RWPE2 (cell line): ENCODE measurements at places on chromosomes 12 and 14.

DNA sequence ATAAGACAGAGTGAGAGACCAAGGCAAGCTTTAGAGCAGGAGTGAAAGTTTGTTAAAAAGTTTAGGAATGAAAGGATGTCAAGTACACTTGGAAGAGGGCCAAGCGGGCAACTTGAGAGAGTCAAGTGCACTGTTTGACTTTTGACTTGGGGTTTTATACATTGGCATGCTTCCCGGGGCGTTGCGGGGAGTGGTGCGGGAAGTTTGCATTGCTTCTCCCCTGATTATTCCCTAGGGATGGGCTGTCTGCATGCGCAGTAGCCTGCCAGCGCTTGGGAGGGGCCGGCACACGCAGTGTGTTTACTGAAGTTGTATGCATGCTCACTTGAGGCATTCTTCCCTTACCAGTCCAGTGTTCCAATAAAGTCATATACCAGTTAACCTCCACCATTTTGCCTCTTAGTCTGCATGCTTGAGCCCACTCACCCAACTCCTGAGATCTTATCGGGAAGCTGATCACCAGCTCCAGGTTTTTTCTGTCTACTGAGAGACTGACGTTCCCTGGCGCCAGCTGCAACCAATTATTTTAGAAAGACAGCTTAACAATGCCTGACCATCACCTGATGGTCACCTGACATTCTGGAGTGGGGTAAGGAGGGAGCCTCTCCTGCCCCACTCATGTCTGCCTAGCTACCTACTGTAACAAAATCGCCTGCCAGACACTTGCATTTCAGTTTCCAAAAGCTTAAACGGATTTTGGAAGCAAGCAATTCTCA is 53.2 kb downstream of the DACT1 start:
- no peaks in the 10 kb centered on the region for H3K36me3 ChIP-seq
- no peaks in the 10 kb centered on the region for H3K27me3 ChIP-seq
- no peaks in the 10 kb centered on the region for H3K4me1 ChIP-seq
- DNase-seq, result no peak
- H3K27ac ChIP-seq, result no peak overlapping the region

- no peaks in the 10 kb centered on the region for H3K27me3 ChIP-seq
- H3K36me3 ChIP-seq, result no peaks in the 10 kb centered on the region
- no peak overlapping the region for H3K4me3 ChIP-seq
- H3K4me1 ChIP-seq, result no peaks in the 10 kb centered on the region
- no peak overlapping the region for H3K27ac ChIP-seq
Observed at GRCh38 chr12:104482113-104482512, 25.4 kb downstream of the CHST11 start.

GRCh38 chr12:125330645-125331341 is 265.6 kb downstream of the AACS start:
- H3K4me1 ChIP-seq, result no peaks in the 10 kb centered on the region
- H3K4me3 ChIP-seq, result peak overlapping the region; percentile 26
- DNase-seq, result no peak

DNA sequence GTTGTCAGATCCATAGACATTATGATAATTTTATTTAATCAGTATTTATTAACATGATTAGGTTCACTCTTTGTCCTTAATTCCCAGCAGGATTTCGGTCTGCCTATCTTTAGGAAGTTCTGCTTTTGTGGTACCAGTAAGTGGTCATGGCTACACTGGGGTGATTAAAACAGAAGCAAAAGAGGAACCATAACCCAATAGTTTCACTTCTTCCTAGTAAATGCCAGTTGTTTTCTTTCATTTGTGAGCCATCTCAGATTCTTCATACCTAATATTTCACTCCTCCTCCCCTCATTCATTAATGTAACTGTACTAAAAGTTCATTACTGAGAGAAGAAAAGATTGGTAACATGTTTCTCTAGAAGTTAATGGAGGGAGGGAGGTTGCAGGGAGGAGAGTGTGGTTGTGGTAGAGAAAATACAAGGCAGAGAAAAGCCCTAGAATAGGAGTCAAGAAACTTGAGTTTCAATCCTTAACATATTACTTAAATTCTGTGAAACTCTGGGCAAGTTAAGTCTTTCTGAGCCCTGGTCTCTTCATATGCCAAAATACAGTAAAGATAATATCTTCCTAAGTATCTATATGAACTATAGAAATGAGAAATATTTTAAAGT is 101.2 kb downstream of the PEBP1 start:
- no peak overlapping the region for H3K4me3 ChIP-seq
- no peaks in the 10 kb centered on the region for H3K27me3 ChIP-seq
- peaks cover 30% of the 10 kb centered on the region for H3K4me1 ChIP-seq
- no peak for DNase-seq
- peak overlapping the region; percentile 86 for H3K27ac ChIP-seq

GRCh38 chr14:104639885-104640548 is 35.4 kb upstream of the TMEM179 start:
- no peak overlapping the region for H3K27ac ChIP-seq
- DNase-seq, result no peak
- no peak overlapping the region for H3K4me3 ChIP-seq

GRCh38 chr12:85733221-85733840 is 102.9 kb downstream of the RASSF9 start:
- H3K27me3 ChIP-seq, result no peaks in the 10 kb centered on the region
- no peak for DNase-seq
- no peak overlapping the region for H3K27ac ChIP-seq
- no peaks in the 10 kb centered on the region for H3K36me3 ChIP-seq
- no peaks in the 10 kb centered on the region for H3K4me1 ChIP-seq

- H3K27me3 ChIP-seq, result no peaks in the 10 kb centered on the region
- peaks cover 62% of the 10 kb centered on the region for H3K4me1 ChIP-seq
- H3K4me3 ChIP-seq, result no peak overlapping the region
- H3K36me3 ChIP-seq, result no peaks in the 10 kb centered on the region
- H3K27ac ChIP-seq, result peak overlapping the region; percentile 100
- DNase-seq, result no peak
Observed at GRCh38 chr12:63915105-63915800, 70.8 kb downstream of the SRGAP1 start.

- no peak for DNase-seq
- no peak overlapping the region for H3K27ac ChIP-seq
- no peaks in the 10 kb centered on the region for H3K27me3 ChIP-seq
- H3K4me3 ChIP-seq, result no peak overlapping the region
Observed at GRCh38 chr12:122310626-122311333, 44.5 kb upstream of the VPS33A start.

DNA sequence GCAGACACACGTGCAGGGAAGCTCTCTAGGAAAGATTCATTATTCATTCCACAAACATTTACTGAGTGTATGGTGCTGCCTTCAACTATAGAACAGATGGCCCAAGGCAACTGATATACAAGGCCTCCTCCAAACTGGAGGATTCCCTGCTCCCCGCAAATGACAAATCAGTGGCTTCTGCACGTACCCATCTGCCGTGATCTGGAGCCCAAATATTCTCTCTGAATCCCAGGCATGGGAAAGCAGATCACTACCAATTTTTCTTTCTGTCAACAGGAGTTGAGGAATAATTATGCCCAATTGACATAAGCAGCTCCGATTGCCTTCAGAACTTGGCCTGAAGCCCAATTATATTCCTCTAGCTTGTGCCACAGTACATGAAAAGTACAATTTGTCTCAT is 174.2 kb upstream of the CCDC196 start:
- peaks cover 2% of the 10 kb centered on the region for H3K27me3 ChIP-seq
- no peaks in the 10 kb centered on the region for H3K4me1 ChIP-seq
- H3K27ac ChIP-seq, result no peak overlapping the region
- H3K4me3 ChIP-seq, result no peak overlapping the region
- DNase-seq, result no peak
- H3K36me3 ChIP-seq, result no peaks in the 10 kb centered on the region

- H3K4me1 ChIP-seq, result no peaks in the 10 kb centered on the region
- H3K36me3 ChIP-seq, result no peaks in the 10 kb centered on the region
- no peaks in the 10 kb centered on the region for H3K27me3 ChIP-seq
- no peak overlapping the region for H3K4me3 ChIP-seq
- no peak overlapping the region for H3K27ac ChIP-seq
- no peak for DNase-seq
Observed at GRCh38 chr12:88842314-88842713, 262.0 kb upstream of the KITLG start.

DNA sequence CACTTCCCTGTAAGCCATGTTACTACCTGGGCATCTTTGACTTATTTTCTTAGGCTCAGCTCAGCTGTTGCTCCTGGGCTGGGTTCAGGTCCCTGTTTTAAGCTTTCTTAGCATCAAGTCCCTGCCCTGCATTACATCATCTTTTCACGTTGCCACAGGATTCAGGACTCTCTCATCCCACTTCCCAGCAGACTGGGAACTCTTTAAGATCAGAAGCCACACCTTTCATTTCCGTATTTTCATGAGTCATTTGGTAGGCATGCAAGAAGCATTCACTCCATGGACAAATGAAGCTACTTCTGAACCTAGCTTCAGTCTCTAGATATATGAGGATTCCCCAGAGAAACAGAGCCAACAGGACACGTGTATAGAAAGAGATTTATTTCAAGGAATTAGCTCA is 726.8 kb downstream of the VRK1 start:
- no peaks in the 10 kb centered on the region for H3K27me3 ChIP-seq
- no peak for DNase-seq
- H3K4me3 ChIP-seq, result no peak overlapping the region
- H3K36me3 ChIP-seq, result no peaks in the 10 kb centered on the region

DNA sequence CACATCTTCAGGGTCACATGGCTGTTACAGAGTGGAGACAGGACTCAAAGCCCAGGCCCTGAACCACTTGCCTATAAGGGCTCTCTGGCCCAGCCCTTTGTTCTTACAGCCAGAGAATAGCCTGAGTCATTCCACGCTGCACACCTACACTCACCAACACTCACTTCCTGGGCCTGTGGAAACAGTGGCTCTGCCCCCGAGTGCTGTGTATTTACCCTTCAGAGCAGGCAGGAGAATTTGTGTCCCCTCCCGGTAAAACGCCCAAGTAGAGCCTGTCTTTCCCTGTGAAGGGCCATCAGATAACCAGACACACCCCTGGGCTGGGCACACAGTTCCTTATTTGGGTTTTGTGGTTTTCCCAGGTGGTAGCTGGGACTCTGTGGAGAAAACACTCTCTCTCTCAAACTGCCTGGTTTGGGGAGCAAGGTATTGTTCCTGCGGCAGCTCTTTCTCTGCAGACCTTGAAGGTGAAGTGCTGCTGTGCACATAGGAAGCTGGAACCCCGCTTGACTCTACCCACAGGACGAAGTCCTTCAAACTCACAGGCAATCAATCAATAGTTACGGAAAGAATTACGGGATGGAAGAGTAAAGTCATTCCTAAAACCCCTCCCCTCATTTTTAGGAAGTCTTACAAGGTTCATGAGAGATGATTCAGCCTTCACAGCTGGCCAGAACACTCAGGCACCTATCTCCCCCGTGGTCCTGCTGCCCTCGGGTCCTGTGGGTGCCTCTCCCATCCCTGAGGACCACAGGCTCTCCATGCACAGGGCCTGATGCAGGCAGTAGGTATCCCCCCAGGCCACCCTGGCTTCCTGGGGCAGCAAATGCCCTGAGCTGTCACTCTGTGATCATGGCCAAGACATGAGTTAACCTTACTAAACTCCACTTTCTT is 20.3 kb downstream of the FIGNL2 start:
- no peaks in the 10 kb centered on the region for H3K36me3 ChIP-seq
- H3K27ac ChIP-seq, result peak overlapping the region; percentile 25
- H3K4me3 ChIP-seq, result no peak overlapping the region
- peaks cover 8% of the 10 kb centered on the region for H3K4me1 ChIP-seq

GRCh38 chr12:49200919-49201594 is 12.2 kb upstream of the TUBA1A start:
- no peaks in the 10 kb centered on the region for H3K27me3 ChIP-seq
- H3K4me3 ChIP-seq, result no peak overlapping the region
- H3K27ac ChIP-seq, result peak overlapping the region; percentile 49
- H3K36me3 ChIP-seq, result no peaks in the 10 kb centered on the region

DNA sequence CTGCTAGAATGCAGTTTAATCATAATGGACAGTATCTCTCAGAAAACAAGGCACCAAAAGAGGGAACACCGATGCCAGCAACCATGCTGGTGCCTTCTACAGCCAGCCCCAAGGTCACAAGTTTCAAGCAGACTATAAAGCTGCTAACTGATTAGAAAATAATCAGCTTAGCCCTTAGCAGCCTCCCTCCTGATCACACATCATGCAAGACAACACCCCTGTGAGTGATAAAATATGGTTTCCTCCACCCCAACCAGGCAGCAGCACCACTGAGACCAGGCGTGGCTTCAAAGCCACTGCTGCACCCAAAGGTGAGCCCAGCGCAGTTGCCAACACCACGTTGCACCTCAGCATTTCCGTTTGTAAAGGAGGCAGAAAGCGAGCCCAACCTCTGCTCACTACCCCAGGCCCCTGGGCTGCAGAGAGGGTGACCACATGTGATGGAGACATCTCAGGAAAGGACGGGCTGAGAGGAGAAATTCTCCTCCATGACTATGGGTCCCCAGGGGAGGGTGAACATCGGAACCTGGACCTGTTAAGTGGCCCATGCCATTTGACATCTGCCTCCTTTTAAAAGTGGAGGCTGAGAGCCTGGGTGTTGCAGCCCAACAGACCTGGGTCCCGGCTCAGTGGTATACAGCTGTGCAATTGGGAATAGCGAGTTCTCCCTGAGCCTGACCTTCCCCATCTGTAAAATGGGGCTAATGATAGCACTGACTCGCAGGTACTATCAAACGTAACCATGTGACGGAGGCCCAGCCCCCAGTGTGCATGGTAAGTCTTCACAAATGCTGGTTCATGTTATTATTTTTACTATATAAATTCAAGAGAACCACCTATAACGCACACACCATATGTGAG is 11.5 kb downstream of the ZFP36L1 start:
- no peaks in the 10 kb centered on the region for H3K27me3 ChIP-seq
- no peak for DNase-seq
- H3K4me1 ChIP-seq, result peaks cover 40% of the 10 kb centered on the region
- no peaks in the 10 kb centered on the region for H3K36me3 ChIP-seq
- no peak overlapping the region for H3K4me3 ChIP-seq
- H3K27ac ChIP-seq, result peak overlapping the region; percentile 99

DNA sequence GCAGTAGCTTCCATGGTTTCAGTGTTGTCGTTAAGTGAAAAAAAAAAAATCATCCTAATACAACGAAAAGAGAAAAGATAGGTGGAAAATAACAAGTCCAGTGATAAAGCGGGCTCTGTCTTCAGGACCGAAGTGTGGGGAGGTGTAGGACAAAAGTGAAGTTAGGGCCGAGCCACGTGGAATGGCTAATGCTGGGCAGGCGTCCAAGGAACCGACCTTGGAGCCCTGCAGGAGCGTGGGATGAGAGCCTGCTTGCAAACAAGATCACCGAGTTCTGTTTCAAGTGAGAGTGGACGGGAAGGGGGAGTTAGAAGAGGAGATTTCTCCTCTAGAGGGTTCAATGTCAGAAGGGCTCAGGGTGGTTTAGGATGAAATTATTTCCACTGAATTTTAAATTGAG is 22.2 kb downstream of the A2ML1 start:
- no peaks in the 10 kb centered on the region for H3K4me1 ChIP-seq
- DNase-seq, result no peak
- H3K36me3 ChIP-seq, result no peaks in the 10 kb centered on the region
- H3K27me3 ChIP-seq, result no peaks in the 10 kb centered on the region

DNA sequence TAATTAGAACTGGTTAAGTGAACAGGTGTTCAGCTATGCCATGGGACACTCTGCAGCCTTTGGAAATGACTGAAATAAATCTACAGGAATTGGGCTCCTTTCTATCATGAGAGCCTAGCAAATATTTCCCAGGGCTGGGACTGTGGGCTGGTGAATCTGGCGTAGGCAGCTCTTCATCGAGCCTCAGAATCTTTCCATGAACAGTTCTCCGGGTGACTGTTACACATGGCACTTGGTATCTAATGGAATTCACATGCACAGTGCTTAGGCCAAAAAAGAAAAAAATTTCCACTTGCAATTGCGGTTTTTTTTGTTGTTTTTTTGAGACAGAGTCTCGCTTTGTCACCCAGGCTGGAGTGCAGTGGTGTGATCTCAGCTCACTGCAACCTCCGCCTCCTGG is 32.1 kb downstream of the PRKAB1 start:
- H3K4me1 ChIP-seq, result no peaks in the 10 kb centered on the region
- H3K36me3 ChIP-seq, result peaks cover 10% of the 10 kb centered on the region; the same call in 1 of the 2 replicates
- H3K27ac ChIP-seq, result no peak overlapping the region
- H3K27me3 ChIP-seq, result no peaks in the 10 kb centered on the region
- H3K4me3 ChIP-seq, result no peak overlapping the region
- DNase-seq, result no peak
